IPS DF 6.9 (cell line): ENCODE measurements at places on chromosomes 5 and 9.

- no peak for DNase-seq
Observed at GRCh38 chr5:93512799-93513198, 68.2 kb downstream of the NR2F1-AS1 start.

DNA sequence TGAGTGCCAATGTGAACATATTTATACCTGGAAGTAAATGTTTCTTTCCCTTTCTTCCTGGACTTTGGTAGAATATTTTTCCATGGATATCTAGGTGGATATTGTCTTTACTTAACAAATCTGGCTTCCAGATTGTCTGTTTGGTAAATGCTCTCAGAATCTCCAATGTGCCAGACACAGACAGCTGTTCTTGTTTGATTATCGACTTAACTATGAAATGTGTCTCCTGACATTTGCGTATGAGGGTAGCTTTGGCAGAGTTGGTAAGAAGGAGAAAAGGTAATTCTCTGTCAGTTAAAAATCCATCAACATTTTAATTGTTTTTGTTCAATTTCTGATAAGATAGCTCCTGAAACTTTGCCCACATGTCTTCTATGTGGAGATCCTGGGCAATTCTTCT is 196.4 kb upstream of the NUDT12 start:
- DNase-seq, result no peak

GRCh38 chr5:4662756-4663155 is 477.4 kb upstream of the ADAMTS16 start:
- DNase-seq, result no peak

- DNase-seq, result no peak
Observed at GRCh38 chr9:70817311-70817710, 304.1 kb downstream of the TRPM3 start.

- DNase-seq, result no peak
Observed at GRCh38 chr5:132250547-132250946, 6.9 kb upstream of the PDLIM4 start.

DNA sequence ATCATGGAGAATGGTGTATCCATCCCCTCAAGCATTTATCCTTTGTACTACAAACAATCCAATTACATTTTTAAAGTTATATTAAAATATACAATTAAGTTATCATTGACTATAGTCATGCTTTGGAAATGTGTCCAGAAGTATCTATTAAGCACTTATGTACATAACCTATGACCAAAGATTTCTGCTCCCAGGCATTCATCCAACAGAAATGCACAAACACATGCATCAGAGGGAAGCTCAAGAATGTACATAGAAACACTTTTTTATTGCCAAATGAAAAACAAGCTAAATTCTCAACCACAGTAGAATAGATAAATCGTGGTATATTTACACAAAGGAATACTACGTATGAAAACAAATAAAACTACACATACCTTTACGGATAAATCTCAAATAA is 700.5 kb upstream of the ZNF608 start:
- DNase-seq, result no peak

DNA sequence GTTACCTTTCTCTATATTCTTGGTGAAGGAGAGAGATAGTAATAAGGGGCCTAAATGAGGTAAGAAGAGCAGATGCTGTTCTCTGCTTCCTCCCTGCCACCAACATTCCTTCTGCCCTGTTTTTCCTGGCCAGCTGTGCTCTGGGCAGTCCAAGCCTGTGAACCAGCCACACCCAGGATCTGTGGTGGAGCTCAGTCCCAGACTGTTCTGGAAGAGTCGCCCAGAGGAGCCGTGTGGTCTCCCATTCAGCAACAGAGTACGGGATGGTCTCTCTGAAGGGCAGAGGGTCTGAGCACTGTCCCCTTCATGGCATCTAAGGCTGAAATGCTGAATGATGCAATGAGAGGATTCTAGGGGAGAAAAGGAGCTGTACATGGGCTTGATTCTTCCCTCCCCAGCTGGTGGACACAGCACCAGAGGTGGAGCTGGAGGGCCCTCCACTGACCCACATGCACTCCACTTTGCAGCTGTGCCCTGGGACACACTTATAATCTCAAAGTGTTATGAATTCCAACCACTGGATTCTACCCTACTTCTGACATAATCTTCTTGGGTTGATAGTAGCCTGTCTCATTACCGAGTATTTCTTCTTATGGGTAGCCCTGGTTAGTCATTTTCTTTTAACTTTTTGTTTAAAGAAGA is 70.8 kb upstream of the RPS23 start:
- no peak for DNase-seq

- no peak for DNase-seq
Observed at GRCh38 chr5:21063146-21063545, 1075.1 kb upstream of the CDH18 start.

- no peak for DNase-seq
Observed at GRCh38 chr5:160039810-160040470, 31.0 kb downstream of the TTC1 start.

DNA sequence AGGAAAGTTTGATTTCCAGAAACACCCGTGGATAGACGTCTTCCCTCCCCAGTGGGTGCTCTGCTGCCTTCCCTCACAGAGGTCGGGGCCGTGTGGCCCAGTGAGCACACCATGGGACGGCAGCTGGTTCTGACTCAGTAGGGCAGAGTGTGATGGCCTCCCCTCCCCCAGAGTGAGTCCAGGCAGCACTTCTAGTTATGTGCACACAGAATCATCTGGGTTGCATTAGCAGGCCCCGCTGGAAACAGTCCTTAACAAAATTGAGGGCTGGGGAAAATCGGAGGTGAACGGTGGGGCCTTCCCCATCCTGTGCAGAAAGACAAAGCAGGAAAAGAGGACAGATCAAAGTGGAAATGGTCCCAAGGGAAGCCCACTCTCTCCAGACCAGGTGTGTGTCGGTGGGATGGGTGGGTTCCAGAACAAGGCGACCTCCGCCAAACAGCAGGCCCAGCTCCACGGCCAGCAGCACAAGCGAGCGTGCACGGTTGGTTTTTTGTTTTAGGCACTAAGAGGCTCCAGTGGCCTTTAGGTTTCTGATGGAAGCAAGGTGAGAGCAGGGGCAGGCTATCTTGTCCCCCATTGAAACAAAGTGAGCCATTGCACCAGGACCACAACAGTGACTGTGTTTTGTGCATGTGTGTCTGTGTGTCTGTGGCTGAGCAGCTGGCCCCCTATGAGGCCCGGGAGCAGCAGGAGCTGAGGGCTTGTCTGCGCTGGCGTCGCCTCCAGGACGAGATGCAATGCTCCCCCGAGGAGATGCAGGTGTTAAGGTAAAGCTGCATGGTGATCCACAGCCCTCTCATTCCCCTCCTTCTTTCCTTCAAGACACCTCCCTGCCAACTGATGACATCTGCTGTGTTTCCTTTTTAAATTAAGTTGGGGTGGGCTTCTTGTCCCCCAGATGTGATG is 201.5 kb downstream of the AOPEP start:
- no peak for DNase-seq

- no peak for DNase-seq
Observed at GRCh38 chr9:20611691-20612287, 10.5 kb downstream of the MLLT3 start.

DNA sequence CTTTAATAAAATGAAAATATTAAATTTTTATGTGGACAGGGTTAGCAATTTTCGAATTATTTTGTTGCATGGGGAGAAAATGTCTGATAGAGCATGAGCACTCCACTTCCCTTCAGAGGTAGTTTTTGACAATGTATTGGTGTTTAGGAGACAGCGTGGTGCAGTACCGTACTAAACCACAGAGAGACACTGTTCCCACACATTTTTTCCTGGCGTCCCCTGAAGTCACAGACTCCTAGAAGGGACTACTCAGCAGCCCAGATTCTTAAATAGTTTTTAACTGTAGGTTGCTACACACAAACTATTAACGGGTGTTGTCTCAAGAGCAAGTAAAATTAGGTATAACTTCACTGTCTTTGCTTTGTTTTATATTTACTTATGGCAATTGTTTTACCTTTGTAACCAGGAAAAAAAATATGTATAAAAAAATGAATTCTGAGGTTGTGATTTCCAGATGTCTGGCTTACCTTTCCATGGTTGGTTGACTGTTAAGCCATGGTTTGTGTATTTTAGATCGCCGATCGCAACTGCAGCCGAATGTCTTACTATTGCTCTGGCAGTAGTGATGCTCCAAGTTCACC is 171.2 kb downstream of the DOCK8 start:
- peak; percentile 60 for DNase-seq

- DNase-seq, result no peak
Observed at GRCh38 chr5:95237324-95237723, 47.6 kb downstream of the MCTP1 start.

DNA sequence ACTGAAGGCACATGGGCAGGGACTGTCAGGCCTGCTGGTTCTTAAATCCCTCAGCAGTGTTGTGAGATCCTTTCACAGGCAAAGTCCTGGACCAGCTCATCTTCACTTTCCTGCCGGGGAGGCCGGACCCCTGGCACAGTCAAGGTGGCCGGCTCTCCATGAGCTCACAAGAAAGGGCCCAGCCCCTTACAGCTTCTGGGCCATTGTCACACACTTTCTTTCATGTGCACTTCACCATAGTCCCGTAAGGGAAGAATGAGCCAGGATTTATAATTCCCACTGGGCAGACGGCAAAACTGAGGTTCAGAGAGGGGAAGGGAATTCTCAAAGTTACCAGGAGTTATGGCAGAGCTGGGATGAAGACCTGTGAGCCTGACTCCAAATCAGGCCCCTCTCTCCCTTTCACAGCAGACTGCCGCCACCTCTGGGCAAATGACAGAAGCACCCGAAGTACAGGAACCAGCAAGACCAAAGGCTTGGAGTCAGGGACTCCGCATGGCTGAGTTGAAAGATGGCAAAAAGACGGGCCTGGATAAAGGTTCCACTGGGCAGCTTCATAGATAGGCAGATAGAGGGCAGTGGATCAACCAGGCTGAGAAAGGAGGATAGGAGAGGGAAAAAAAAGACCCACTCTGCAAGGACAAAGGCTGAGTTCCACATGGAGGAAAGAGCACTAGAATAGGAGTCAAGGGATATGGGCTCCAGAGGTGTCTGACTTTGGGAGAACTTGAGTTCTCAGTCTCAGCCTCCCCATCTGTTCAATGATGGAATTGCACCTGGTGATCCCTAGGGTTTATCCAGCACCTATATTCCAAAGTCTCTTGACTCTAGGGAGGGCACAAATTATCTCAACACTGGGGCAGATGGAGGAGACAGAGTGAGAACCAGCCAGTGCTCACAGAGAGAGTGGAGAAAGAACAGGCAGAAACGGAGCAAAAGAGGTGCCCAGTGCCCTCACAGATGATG is 128.7 kb downstream of the PAX5 start:
- peak; percentile 27 for DNase-seq

DNA sequence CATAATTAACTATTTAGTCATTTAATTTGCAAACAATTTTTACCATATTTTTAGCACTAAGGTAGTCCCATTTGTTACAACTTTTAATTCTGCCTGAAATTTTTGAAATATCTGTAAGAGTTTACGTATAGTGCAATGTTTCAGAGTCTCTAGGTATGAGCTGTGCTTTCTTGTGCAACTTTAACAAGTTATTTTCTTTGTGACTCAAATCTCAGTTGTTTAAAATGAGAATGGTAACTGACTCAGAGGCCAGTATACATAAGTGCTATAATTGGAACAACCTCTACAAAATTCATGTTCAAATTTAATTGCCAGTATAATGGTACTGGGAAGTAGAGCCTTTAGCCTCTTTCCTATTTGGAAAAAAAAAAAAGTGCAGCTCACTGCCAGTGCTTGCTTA is 14.2 kb upstream of the ZNF883 start:
- DNase-seq, result no peak

GRCh38 chr5:5881294-5881693 is 458.8 kb downstream of the ICE1 start:
- peak; percentile 45 for DNase-seq

DNA sequence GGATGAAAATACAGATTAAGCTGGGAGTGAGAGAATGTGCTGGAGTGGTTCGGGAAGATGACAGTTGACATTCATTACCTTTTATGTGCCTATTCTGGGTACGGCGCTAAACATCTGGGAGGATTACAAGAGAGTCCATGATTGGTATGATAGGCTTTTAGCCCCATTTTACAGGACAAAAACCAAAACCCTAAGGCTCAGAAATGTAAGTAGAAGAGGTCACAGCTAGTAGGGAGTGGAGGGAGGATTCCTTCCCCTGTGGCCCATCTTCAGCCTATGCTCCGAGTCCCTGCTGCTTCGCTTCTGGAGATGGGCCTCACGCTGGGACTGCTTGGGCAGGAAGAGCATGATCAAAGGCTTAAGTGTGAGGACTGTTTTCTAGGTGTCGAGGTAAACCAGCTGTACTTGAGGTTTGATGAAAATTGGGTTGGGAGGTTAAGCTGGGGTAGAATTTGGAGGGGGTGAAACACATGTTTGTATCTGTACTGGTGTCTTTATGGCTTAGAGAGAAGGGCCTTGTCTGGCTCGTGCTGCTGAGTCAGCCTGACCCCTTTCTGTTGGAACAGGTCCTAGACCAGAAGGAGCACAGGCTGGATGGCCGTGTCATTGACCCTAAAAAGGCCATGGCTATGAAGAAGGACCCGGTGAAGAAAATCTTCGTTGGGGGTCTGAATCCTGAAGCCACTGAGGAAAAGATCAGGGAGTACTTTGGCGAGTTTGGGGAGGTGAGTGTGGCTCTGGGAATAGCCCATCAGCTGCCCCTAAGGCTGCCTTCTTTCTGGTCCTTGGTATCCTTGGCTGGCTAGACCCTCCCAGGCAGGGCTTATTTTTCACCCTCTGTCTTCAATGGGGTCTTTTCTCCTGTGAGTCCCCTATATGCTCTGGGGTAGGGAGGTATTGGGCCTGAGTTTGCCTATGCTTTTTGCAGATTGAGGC is 2.1 kb downstream of the HNRNPAB start:
- no peak for DNase-seq

DNA sequence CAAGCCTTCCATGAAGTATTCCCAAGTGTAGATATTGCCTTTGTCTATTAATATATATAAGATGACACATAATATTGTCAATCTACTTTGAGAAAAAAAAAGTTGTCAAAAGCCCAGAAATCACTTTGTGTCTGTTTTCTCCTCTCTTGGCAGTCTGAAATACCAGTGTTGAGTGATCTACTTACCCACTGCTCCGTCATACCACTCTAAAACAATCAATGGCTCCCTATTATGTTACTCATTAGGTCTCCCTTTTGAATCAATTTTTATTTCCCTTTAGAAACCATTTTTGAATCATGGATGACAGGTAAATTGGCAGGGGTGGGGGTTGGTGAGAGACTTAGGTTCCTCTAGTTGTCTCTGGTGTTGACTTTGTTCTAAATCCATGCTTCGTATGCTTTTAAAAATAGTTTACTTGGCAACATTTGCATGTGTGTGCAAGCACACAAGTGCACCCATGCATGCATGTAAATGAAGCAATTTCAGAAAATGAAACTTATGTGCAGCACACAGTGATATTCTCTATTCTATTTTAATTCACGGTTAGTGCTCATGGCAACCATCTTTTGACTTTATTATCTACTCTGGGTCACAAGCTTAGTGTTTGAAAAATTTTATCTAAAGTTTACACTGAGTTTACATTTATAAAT is 378.9 kb downstream of the RAB3C start:
- no peak for DNase-seq

DNA sequence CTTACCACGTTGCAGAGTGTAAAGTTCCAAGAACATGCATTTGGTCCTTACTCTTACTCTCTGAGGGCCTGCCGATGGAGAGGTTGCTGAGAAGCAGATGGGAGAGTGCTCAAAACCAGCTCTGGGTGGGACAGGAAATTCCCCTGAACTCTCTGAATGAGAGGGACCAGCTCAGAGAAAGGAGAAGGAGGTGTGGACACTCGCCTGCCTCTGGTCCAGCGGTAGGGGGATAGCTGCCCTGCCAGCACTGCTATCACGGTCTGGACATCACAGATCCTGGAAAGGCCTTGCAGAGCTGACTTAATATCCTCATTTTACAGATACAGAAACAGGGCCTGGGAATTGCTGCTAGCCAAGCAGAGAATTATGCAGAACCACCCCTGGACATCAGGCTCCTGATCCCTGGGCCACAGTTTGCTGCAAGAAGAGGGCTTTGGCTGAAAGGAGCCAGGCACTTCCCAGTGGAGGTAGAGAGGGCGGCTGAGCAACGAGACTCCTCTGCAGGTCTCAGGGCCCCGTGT is 4.9 kb downstream of the TRAF1 start:
- no peak for DNase-seq
